ENCODE measurements at places on chromosomes 12 and 14.

- no peak for DNase-seq
Measured at GRCh38 chr14:34872822-34873588, 2.2 kb downstream of the BAZ1A start.

DNA sequence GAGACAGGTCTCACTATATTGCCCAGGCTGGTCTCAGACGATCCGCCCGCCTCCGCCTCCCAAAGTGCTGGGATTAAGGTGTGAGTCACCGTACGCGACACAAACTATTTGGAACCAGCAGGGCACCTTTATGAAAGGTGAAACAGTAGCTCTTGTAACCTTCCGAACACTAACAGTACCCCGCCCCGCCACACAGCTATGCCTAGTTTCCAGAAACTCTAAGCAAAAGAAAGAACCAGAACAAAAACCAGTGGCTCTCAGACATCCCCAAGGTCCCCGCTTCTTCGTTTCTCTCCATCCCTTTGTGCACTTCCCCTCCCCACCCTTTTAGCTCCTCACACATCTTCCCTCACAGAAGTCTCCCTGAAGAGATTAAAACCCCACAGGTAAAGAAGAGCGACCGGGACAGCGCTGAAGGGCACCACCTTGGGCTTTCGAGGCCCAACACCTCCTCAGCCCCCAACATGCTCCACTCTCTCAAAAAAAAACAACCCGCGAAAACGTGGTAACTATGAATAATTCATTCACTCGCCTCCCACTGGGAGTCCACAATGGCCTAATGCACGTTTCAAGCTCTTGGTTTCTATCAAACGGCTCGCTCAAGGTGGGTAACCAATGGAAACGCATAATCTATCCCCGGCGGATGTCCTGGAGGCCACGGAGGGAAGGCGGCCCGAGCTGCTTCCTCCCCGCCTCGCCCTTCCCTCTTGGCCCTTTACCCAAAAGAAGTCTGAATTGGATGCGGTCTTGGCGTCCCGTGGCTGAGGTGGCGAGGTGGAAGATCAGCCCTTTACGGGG lies 877 bp downstream of the BAG5 start:
- DNase-seq = no peak

DNA sequence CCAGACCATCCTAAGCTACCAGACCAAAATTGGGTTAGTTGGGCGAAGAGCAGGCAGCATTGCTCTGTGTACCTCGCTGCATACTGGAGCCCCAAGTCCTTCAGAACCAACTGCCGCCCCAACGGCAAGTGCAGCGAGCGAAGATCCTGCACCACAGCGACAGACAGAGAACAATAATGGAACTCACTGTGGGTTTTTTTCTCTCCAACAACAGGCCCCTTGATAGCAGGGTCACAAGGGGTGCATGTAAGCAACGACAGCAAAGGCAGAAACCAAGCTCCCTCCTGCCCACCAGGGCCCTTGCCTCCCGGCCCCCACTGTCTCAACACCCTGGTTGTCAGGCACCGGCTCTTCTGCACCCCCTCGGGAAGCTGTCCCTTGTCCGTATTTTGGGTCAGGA lies 39.0 kb downstream of the RNF34 start:
- no peak for DNase-seq

DNA sequence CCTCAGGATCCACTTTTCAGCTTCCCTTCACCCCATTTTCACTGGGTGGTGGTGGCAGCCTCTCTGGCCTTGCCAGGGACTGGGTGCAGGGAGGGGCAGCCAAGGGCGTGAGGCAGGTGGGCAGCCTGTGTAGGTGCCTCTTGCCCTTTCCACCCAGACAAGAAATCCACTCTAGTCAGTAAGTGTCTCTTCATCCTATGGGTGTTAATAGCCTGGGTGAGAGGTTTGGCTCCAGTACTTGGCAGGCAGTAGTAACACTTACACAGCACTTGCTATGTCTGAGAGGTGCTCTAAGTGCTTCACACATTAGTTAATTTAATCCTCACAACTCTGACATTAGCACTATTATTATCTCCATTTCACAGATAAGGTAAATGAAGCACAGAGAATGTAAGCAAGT lies 171.9 kb downstream of the EMP1 start:
- peak; percentile 3 for DNase-seq

DNA sequence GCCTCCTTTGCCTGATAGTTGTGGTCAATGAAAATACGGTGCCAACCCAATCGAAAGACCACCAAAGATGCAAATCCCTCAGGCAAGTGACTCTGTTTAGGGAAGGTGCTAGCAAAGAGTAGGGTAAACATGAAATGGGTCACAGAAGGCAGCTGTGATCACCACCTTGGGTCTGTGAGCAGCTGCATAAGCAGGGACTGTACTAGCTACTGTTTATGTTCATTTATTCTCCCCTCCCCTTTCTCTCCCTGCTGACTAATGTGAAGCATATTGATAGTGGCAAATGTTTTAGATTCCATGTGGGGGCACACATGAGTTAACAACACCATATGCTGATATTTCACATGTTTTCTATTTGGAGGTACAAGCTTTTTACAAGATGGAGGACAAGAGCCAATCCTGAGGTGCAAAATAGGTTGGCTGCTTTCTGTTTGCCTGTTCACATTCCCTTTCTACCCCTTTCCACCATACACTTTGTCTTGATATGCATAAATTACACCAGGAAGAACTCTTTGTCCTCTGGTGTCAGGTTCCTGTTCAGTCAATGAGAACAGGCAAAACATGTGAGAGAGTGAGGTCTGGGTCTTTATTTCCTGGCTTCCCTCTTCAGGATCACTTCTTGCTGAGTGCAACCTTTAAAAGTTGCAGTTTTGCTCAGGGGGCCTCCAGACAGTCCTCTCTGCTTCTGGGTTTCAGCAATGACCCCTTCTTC lies 71.1 kb downstream of the AVPR1A start:
- no peak for DNase-seq

DNA sequence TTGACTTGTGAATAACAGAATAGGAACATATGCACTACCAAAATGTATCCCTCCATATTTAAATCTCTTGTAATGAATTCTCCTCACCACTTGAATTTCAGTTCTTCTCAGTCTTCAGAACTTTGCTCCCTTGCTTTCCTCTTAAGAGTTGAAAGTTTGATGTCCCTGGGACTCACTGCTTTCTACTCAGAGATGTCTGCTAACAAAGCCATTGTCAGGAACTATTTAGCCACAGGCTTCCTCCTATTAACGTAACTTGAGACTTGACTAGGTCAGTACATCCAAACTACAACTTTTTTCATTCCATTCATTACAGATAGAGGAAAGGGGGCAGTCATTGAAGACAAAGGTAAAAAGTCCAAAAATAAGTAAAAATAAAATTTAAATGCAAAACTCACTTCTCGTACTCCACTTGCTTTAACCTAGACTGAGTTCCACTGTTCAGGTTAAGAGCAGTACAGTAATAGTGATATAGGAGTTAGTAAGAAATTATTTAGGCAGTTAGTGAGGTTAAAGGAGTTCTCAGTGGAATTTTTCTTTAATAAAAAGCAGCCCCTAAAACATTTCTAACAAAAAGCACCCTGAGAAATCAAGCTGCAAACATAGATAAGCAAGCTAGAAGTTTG lies 364.2 kb downstream of the SOX5 start:
- no peak for DNase-seq

DNA sequence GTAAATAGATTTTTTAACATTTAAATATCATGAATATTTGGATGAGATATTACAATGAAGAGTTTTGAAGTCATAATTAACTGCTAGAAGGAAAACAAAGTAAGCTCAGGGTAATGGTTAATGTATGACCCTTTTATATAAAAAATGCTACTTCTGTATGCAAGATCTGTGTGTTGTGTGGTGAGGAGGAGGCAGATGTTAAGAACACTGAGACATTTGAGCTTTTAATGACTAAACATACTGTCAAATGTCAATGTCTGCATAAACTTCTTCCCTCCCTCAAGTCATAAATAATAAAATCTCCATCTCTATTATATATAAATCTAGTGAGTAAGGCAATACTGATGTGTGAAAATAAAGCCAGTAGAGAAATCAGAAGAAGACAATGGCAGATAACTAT lies 1.4 kb downstream of the TPH2 start:
- no peak for DNase-seq

GRCh38 chr12:130473266-130473665 lies 135.6 kb downstream of the PIWIL1 start:
- DNase-seq = no peak

DNA sequence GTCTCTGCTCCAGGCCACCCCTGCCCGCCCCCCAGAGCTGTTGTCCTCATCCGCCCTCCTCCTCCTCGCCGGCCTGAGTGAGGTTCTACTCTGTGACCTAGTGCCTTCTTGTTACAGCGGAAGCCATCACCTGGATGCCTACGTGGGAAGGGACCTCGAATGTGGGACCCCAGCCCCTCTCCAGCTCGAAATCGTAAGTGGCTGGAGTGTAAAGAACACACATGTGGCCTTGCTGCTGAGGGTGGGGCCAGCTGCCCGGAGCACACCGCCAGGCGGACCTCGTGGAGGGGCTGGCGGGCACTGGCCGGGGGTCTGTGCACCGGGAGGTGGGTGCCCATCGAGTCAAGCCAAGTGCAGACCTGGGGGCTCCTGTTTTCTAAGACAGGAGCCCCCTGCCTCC lies 19.4 kb downstream of the MEG3 start:
- DNase-seq = no peak

DNA sequence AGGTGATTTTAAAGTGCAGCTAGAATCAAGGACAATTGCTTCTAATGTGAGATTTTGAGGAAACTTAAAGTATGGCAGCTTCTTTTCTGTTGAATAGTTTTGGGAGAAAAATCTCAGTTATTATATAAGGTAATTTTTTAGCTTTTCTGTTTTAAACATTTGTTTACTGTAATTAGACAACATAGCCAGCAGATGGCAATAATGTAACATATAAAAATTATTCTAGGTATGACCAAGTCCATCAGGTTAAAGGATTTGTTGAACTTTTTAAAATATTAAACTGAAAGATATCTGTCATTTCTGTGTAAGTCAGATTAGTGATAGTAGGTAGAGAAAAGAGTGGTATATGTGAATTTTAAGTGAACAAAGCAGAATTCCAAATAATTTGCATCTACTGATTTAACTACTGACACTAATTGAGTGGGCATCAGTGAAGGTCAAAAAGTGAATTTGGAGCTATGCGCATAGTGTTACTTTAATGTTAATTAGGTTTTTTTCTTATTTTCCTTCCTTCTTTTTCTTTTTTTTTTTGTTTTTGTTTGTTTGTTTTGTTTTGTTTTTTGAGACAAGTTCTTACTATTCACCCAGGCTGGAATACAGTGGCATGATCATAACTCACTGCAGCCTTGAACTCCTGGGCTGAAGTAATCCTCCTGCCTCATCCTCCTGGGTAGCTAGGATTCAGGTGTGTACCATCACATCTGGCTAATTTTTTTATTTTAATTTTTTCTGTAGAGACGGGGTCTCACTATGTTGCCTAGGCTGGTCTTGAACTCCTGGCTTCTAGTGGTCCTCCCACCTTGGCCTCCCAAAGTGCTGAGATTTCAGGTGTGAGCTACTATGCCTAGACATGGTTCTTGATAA lies 18.6 kb downstream of the PRORP start:
- DNase-seq = no peak

DNA sequence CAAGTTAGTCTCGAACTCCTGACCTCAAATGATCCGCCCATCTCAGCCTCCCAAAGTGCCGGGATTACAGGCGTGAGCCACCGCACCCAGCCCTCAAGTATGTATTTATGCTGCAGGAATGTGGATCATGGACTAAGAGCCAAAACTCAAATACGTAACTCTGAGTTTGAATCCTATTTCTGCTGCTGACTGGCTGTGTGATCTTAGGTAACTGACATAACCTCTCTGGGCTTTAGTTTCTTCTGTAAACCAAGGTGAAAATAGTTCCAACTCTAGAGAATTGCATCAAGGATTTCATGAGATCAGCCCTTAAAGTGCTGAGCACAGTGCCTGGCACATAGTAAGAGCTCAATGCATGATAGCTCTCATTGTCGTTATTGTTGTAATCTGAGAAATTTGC lies 37.4 kb downstream of the HSPB8 start:
- DNase-seq = no peak

DNA sequence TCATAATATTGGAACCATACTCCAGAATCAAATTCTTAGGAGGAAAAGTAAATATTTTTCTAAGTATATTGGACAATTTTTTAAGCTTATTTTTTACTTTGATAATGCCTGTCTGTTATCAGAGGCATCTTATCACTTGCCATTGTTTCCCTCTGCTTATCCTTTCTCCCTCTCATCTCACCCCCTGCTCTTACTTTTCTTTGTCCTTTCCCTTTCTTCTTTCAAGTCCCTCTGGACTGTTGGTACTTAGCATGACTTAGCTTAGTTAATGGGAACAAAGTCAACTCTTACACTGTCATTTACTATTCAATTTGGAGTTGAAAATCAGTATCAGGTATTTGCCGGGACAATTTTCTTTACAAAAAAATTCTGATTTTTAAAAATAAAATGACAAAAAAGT lies 45.2 kb downstream of the ABCD2 start:
- DNase-seq = no peak

- no peak for DNase-seq
Measured at GRCh38 chr14:60106339-60106738, 14.6 kb downstream of the PCNX4 start.

- DNase-seq = peak; percentile 20
Measured at GRCh38 chr12:119249383-119250155, 70.8 kb downstream of the HSPB8 start.

GRCh38 chr12:43764528-43764927 lies 5.8 kb downstream of the IRAK4 start:
- DNase-seq = no peak

DNA sequence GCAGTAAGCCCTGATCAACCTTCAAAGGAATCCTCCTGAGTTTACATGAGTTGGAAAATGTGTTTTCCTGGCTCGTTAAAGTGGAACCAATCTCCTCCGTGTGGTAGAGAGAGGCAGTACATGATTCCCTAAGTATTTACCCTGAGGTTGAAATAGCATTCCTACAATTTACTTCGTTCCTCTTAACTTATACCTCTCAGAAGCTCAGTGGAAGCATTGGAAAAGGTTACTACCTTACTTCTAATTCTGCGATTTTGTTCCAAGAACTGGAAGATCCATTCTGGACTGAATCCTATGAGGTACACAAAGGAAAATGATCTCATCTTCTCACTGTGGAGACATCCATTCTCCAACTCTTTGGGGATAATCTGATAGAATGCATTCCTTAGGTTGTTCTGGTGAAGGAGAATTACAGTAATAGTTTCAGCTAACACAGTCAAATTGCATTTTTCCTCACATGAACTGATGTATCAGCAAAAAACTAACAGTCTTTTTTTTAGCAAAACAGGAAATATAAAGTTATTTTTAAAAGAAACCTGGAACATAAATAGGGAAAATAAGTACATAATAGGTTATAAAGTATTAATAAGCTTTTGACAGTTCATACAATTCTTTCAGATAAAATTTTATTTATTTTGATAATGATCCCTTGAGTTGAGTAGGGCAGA lies 475.6 kb downstream of the PDZRN4 start:
- DNase-seq = peak; percentile 48

- no peak for DNase-seq
Measured at GRCh38 chr12:3259973-3260372, 182.8 kb downstream of the TSPAN9 start.

Measured in NCI-H524 (cell line).